ENCODE measurements at places on chromosomes 1 and 21. TPM values are rescaled to one million over a fixed set of nuclear protein-coding genes. Genes with fewer than 3 reads are reported as not detected.
A peak's percentile ranks its signal among the peaks of the same experiment; 100 is the strongest.

C1orf115 gene
- total RNA-seq = 34.7 TPM

GRCh38 chr1:10561955-10562354, 87.2 kb downstream of the PEX14 start:
- no peak for DNase-seq

GRCh38 chr1:156571261-156571852, 1.0 kb downstream of the IQGAP3 start:
- DNase-seq = no peak

DNA sequence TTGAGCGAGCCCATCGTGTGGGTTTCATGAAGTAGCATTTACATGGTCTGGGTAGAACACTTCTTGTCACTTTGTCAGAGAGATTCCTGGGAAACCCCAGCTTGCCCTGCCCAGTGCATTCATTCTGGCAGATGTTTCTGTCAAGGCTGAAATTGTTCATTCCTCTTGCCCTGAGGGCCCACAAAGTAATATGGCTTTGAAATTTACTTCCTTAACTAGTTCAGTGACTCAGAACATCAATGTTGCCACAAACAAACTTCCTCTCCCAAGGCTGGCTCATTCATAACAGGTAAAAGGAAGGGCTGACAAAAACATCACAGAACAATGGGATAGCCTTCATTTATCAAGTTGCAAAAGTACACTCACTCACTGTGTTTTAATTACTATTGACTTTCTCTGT, 5.0 kb upstream of the KIAA0040 start:
- no peak for DNase-seq

CCDC27 gene
- total RNA-seq = not detected

GRCh38 chr1:228445843-228446650, 29.4 kb upstream of the TRIM17 start:
- peak; percentile 15 for DNase-seq

GRCh38 chr1:20210736-20211460, 24.6 kb upstream of the PLA2G2C start:
- DNase-seq = no peak

ZNF695 gene
- 3.2 TPM for total RNA-seq

TFAP2E gene
- total RNA-seq = 3.6 TPM

- no peak for DNase-seq
Measured at GRCh38 chr21:44881198-44881872, 7.8 kb upstream of the PTTG1IP start.

SYCP1 gene
- total RNA-seq = not detected

DNA sequence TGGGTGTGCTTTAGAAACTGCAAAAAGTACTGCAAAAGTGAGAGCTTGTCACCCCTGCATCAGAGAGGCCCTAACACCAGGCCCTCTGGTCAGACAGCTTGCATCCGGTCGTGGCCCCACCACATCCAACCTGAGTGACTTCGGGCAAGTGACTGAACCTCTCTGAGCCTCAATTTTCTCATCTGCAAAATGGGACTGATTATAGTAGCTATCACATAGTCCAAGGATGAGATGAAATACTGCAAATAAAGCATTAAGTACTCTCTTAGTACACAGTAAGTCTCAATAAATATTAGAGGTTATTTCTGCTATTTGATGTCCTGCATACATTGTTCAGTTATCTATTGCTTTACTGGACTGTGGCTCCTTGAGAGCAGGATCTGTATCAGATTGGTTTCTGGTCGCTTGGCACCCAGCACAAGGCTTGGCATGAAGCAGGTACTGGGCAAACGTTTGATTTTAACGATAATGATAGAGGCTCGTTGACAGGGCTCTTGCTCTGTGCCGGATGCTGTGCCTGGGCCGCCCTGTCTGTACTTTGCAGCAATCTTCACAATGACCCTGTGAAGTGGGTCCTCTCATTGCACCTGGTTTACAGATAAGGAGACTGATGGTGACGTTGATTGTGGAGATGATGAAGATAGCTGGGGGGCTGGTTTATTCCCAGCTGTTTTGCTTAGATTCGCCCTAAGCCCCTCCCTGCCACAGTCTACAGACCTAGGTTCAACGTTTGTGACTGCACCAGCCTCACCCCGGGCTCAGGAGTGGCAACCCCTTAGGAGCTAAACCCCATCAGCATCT, 43.6 kb downstream of the RAP1GAP start:
- DNase-seq = no peak

Data from endothelial cell (in vitro differentiated cells).